GM12892 (cell line): ENCODE measurements at places on chromosomes 13 and 19.

DNA sequence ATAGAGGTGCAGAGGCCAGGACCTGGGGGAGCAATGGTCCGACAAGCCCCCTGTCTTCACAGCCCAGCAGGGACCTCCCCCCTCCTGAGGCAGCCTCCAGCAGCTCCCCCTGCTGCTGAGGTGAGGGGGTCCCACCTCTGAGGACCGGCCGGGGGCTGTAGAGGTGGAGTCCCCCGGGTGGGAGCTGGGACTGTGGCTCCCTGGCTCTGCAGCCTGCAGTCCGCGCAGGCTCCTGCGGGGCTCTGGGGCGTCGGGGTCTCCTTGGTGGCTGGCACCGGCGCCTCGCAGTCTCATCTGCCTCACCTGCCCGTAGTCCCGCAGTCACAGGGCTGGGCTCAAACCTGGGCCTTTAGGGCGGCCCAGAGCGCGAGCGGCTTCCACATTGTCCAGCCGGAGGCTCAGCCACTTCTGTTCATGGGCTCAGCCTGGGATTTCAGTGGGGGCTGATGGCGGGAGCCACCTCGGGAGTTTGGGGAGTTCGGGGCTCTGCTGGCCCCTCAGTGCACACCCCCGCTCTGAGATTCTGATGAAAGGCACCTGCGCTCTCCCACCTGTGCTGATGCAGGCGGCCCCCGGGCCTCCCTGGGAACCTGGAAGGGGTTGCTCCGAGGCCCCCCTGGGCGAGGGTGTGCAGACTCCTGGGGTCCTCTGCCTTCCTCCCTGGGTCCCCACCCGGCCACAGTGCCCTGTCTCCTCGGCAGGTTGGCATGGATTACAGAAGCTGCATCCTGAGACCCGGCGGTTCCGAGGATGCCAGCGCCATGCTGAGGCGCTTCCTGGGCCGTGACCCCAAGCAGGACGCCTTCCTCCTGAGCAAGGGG, 7.0 kb upstream of the ZNF554 start:
- DNase-seq: peak; percentile 23

DNA sequence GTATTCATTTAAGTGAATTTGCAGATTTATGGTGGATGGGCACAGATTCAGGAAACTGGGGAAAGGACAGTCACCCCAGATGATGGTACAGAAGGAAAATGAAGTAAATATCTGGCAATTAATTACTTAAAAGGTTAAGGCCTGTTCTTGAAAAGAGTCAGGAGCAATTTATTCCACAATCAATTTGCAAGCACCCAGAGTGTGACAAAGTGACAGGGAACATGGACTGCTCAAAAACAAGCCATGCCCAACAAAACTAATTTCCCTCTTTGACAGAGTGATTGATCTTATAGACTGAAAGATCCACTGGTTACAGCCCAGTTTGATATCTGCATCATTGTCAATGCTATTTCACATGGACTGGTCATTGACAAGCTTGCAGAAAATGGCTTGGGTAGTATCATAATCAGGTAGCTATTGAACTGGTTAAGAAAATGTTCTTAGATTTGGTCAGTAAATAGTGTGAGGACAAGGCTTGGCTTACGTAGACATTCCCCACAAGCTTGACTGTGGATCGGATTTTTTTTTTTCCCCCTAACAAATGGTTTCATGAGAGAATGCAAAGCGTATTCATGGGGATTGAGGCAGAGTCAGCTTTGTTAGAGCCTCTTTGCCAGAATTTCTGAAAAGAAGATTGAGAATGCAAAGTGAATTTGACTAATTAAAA, 584.6 kb downstream of the GPC6 start:
- DNase-seq: no peak

DNA sequence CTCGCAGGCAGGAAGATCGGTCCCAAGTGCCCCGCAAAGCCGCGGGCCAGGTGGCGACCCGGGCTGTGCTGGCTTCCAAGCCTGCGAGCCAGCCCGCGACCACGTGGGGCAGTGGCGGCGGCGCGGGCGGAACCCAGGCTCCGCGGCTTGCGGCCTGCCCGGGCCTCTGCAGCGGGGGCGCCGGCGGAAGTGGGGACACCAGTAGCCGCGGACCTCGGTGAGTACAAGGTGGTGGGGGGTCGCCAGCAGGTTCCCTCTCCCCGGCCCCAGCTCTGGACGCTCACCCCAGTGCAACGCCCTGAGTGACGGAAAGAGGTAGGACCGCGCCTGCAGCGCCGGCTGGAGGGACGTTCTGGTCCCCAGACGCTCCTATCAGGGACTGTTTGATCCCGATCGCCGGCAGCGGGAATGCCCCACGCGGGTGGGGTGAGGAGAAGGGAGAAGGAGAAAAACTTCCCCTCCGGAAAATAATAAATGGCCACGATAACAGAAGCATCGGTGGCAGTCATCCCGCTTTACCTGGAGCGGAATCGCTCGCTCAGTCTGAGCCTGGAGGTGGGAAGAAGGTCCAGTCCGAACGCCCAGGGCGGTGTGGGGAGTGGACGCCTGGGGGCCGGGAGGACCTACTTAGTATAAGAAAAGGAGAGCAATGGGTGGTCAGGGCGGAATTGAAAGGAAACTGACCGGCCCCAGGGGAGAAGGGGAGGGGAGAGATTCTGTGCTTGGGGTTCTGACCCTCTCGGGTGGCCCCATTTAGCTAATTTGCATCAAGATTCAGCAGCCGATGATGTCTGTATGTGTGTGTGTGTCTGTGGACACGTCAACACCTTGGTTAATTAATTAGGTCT, at the start of gene GEMIN7:
Gene GEMIN7 (plus strand): TSS at position 198 of the 848 bp plus-strand sequence. CDS start 10,855 bp downstream, outside the sequence.
- peak; percentile 78 for DNase-seq

DNA sequence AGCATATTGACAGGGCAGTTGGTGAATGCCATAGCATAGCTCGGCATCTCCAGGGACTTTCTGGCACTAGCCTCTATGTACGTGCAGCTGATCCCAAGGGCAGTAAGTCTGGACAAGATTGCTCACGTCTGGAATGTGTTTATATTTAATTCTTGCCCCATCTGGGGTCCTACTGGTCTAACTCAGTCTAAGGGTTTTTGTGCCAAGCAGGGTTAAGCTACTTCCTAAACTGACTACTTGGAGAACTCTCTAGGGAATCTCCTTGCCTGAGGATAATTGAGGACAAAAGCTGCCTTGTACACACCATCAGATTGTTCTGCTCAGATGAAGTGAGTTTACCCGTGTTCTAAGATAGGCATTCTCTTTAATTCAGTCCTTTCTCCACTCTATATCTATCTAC, 358.1 kb downstream of the MYO16 start:
- DNase-seq: no peak

GRCh38 chr19:56125806-56126590, 4.9 kb upstream of the ZNF787 start:
- DNase-seq: no peak

- no peak for DNase-seq
Observed at GRCh38 chr19:1000591-1001537, 645 bp downstream of the GRIN3B start.

DNA sequence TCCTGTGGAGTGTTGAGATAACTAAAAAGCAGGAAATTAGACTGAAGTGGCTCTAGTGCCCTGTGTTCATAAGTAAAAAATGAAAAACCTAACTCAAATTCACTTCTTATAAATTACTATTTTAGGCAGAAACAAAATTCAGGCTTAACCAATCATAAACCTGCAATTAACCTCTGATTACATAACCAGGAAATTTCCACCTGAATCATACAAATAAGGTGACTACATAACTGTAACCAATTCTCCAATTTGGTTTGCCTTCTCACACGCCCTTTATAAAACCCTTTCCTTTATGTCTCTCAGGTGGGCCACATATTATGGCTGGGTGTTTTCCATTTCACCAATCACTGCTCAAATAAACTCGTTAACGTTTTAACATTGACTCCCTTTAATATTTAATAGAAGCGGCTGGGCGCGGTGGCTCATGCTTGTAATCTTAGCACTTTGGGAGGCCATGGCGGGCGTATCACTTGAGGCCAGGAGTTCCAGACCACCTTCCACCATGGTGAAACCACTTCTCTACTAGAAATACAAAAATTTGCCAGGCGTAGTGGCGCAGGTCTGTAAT, 22.9 kb upstream of the ZNF724 start:
- DNase-seq: no peak

DNA sequence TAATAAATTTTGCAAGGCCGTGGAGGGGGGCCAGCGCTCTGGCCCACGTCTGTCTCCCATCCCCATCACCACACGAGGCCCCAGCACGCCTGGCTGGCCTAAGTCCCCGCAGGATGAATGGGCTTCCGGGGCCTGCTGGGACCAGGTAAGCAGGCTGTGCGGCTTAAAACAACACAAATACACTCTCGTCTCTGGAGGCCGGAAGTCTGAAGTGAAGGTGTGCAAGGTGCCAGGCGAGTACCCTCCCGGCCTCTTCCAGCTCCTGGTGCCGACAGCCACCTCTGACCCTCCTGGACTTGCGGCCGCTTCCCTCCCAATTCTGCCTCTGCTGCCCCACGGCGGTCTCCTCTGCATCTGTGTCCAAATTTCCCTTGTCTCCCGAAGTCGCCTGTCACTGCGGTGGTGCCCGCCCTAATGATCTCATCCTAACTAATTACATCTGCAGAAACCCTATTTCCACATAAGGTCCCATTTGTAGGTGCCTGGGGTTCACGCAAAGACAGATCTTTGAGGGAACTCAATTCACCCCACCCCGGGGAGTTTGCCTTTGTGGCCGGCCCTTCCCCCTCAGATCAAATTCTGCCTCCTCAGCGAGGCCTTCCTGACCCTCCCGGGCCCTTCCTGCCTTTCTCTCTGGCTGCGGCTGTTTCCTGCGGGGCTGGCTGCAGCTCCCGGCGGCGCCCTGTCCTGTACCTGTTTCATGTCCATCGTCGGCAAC, 8.1 kb upstream of the PTBP1 start:
- no peak for DNase-seq

- no peak for DNase-seq
Observed at GRCh38 chr13:29718694-29719093, 123.2 kb upstream of the SLC7A1 start.

DNA sequence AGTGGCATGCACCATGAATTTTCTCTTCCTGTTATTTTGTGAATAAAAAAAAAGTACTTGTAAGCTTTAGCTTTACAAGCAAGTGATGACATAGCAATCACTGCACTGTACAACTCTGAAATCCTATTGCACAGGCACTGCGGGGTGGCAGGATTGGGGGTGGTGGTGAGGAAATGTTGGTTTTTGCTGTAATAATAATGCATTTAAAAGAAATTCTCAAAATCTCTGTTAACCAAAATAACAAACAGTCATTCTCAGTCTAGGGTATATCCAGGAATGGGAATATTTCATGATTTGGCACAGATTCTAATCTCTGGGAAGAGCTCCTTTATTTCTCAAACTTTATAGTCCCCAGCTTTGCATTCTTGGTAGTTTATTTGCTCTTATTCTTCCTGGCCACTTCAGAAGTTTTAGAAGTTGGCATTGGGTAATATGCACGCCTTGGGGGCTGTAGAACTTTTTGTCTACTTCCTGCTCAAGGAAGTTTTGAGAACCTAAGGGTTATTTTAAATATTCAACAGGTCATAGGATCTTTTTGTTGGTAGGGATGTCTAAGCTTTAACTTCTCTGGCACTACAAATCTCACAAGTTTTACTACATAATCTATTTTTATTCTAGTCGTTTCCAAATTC, 353.0 kb upstream of the KLF12 start:
- no peak for DNase-seq

- DNase-seq: no peak
Observed at GRCh38 chr13:111228262-111229144, 91.9 kb upstream of the TEX29 start.

DNA sequence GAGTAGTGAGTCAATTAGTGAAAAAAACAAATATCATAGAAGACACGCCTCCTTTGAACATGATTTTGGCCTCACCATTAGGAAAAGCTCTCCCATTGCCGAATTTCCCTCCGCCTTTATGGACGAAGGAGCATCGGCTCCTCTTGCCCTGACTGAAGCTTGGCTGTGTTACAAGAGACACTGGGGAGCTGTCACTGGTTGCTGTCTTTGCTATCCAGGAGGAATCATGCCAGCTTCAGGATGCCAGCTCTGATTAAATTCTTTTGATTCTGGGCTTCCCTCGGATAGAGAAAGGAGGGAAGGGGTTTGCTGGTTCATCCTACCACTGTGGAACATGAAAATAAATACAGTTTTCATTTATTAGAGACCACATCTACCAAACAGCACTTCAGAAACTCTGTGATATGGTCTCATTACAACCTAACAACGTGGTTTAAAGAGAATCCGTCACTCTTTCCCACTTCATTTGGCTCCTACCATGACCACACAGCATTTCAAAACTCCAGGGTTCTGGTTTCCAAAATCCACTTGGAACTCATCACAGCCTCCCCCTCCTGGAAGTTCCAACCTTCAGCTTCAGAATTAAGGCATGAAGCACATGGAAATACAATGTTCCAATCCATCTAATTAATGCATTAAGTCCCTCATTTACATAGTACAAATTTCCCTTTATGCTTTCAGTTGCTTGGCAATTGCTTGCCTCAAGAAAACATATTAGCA, 446.0 kb downstream of the EFNB2 start:
- DNase-seq: no peak

DNA sequence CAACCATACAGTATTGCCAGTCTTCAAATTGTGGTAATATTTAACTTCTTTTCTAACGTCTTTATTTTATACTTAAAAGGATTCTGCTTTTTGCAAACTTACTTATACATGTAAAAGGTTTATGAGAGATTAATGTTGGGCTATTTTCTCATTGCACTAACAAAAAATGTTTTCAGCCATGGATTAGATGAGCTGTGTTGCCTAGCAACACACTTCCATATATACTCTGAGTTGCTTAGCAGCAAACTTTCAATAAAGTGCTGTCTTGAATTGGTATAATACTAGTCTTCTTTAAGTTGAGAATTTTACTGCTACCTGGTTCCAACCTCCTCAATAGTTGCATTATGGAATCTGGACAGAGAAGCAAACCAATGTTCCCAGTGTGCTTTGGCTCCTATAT, 777.4 kb upstream of the PCDH9 start:
- DNase-seq: no peak

DNA sequence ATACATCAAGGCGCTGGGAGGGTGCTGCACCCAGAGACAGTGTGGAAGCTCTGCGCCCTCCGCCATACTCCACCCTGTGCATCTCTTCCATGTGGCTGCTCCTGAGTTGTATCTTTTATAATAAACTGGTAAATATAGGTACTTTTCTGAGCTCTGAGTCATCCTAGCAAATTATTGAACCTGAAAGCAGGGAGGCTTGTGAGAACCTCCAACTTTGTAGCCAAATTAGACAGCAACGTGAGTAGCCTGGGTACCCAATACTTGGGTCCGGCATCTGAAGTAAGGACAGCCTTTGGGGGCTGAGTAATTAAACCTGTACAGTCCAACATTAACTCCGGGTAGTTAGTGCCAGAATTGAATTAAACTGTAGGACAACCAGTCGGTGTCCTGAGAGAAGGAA, 57.4 kb downstream of the RUBCNL start:
- DNase-seq: no peak

DNA sequence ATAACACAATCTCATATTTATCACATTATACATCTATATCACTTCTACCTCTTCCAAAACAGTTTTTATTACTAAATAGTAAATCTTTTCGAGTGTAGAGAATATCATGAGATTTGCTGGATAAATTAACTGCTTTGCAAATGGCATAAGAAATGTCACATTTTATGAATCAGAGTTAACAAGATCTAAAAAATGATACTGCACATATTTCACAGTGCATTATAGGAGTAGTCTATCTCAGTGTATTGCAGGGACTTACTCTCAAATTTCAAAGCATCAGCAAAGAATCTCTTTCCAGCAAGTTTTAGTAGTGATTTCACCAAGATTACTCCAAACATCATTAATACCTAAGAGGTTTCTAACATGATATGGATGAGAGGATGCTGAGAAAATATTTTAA, 687.1 kb upstream of the SLITRK1 start:
- no peak for DNase-seq
